AG08395 (cell line): ENCODE measurements at places on chromosomes 2 and 18.

DNA sequence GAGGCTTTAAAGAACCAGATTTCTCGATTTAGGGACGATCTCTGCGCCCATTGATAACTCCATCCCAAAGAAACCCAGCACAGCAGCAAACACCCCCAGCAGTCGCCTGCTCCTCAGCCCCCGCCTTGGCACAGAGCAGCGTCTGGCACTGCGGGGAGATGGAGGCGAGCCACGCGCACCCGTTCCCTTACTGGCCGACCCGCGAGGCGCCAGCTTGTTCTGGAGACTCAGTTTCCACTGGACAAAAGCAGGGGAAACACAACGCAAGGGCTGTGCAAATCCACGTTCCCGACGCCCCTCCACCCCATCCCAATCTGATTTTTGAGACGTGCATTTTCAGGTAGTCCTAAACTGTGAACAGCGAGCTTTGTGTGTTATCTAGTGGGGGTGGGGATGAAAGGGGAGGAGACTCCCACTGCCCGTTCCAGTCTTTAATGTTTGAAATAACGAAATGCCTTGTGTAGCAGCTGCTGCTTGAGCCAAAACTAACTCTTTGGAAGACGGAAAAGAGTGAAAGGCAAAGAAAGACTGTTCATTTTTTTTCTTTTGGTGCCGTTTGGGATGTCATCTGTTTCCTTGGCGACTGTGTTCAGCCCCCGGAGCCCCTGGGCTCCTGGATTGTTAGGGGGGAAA is 143.2 kb downstream of the MEIS1 start:
- DNase-seq: no peak

GRCh38 chr2:74599676-74600075 is 45.2 kb downstream of the DOK1 start:
- no peak for DNase-seq

- peak; percentile 55 for DNase-seq
Measured at GRCh38 chr2:181465676-181466375, 8.6 kb downstream of the ITGA4 start.

- peak; percentile 79 for DNase-seq
Measured at GRCh38 chr2:47360927-47361326, 42.0 kb upstream of the MSH2 start.

- no peak for DNase-seq
Measured at GRCh38 chr2:41947701-41948396, 100.0 kb upstream of the PKDCC start.

GRCh38 chr2:134372141-134372540 is 118.3 kb downstream of the MGAT5 start:
- DNase-seq: no peak

DNA sequence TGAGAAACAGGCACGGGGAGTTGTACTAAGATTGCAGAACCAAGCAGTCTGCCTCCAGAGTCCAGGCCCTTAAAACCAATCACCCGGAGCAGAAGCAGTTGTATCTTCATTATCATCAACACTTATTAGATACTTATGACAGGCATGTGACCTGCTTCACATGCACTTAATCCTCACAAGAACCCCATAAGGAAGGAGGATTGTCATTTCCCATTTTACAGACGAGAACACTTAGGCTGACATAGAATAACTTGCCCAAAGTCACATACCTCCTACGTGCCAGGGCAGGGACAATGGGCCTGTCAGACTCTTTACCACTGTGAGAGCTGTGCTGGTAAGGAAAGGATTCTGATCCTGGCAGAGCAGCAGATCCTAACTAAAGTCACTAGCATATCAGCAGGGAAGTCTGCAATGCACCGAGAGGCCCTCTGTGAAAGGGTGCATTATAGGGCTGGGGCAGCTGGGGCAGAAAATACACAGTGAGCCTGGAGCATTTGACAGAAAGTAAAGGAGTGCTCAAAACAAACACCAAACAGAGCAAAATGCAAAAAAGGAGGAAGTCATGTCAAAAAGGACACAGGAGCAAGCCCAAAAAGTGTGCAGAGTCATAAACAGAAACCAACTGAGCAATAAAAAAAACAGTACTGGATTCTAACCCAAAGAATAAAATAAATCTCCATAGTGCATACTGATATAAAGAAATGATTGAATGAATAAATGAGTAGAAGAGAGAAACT is 55.9 kb upstream of the SP3 start:
- DNase-seq: no peak

- no peak for DNase-seq
Measured at GRCh38 chr2:237051861-237052260, 33.8 kb upstream of the COPS8 start.

DNA sequence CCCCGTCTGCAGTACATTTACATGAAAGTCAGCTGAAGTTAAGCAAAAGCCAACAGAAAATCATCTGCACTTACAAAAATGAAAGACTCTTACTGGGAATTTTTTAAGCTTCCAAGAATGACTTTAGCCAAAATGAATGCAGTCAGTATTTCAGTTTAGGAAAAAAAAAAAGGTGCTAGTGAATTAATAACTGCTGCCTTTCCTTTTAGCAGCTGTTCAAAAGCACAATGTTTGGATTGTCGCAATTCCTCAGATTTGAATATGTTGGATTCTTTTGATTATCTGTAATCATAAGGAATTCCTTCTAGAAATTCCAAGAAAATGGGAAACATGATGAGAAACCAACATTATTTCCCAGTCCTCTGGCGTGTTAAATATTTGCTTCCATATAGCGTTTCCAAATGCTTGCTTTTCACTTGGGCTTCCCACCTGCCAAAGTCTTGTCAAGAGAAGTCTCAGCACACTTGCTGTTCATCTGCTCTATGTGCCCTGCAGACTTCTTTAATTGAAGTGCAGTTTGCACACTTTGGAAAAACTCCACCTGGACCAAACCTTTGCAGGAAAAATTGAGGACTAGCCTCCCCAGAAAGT is 653.0 kb upstream of the SLC39A10 start:
- no peak for DNase-seq

DNA sequence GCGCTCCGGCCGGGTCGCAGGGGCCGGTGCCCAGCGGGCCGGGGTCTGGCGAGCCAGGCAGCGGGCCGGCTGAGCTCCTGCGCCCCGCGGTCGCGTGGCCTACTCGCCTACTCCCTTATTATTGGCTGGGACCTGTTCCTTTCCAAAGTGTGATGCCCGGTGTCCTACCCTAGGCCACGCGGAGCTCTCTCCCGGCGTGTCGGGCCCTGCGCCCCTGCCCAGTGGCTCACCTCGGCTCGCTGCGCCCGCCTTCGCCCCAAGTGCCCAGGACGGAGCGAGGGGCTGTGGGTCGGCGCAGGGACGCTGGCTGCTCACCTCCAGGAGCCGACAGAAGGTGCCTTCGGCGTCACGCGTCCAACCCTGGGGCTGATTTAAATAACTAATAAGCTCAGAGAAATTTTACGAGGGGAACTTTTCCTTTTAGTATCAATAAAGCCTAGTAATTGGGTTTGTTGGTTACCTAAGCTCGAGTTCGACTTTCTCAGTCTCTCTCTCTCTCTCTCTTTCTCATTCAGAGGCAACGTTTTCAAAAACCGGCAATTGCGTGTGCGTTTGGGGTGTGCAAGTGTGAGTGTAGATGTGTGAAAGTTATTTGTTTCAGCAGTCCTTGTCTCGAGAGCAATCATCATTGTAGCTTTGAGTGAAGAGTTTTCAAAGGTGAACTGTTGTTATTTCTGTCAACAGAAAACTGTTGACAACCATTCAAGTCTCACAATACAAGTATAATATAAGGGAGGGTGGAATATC is 7.0 kb upstream of the SATB2 start:
- DNase-seq: no peak

GRCh38 chr2:104538077-104538476 is 315.8 kb upstream of the POU3F3 start:
- DNase-seq: no peak

- no peak for DNase-seq
Measured at GRCh38 chr2:173990245-173990644, 25.1 kb upstream of the SP3 start.

DNA sequence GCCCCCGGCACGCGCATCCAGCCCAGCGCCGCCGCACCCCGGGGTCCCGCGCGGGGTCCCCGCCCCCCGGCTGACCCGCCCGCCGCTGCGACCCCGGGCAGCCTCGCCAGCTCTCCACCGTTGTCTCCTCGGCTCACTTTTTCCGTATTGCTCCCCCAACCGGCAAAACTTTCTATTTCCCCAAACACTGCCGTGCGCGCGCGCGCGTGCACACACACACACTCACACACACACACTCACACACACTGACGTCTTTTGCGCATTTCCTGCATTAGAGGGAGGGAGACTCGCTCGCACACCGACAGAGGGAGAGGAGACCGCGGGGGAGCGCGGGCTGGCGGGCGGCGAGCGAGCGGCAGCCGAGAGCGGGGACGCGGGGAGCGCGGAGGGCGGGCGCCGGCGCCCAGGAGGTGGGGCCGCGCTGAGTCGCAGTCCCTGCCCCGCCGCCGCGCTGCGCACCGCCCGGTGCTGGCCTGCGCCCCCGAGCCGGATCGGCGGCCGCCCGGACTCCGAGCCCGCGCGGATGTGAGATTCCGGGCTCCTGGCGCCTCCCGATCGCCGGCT is 542 bp upstream of the PRKCE start:
- peak; percentile 90 for DNase-seq

DNA sequence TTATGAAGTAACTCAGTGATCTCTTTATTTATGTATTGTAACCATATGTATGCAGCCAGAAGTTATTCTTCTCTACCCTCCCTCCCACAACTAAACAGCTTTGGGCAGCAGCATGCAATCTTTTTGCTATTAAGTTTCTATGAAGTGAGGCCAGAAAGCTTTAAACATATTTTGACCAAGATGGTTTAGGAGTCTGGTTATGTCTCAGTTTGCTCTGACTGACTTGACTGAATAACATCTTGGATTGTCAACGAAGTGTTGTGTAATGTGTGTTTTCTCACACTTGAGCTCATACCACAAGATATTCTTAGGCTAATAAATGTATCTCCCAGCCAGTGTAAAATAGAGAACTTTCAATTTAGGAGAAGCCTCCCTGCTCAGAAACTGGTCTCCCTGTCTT is 104.3 kb downstream of the TTC27 start:
- DNase-seq: no peak

- DNase-seq: peak; percentile 49
Measured at GRCh38 chr2:69149631-69150215, 136.7 kb downstream of the ANTXR1 start.

DNA sequence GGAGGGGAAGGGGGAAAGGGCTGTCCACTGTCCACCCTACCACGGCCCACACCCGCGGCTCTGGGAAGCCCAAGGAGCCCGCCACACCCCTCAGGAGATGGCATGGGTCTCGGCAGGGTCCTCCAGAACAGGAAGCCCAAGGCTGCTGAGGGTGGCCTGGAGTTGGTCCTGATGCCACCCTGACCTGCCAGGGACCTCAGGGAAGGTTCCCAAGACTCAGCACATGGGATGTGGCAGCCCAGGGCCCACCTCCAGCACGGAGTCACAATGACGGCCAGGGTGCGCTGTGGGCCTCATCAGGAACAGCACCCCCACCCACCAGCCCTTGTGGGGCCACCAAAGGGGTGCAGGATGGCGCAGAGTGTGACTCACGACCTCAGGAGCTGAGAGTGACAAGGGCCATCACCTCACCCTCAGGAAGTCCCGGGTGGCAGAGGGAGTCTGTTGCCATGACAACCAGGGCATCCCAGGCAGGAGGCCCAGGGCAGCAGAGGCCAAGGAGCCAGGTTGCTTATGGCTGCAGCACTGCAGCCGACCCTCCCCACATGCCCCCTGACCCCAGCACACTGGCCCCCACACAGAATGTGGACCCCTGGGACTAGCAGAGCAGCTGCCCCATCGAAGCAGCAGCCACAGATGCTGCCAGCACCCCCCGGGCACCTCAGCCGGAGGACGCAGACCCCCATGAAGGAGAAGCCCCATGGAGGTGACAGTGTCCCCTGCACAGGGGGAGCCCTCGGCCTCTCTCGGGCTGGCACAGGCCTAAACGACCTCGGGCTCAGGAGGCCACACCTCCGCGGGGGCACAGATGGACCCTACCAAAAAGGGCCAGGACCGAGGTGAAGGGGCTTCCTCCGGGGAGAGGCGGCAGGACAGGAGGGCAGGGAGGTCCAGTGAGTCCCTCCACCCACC is 34.3 kb downstream of the KIF1A start:
- DNase-seq: no peak

- no peak for DNase-seq
Measured at GRCh38 chr18:70139138-70139537, 66.3 kb downstream of the RTTN start.

GRCh38 chr2:168365094-168365621 is 90.9 kb upstream of the CERS6 start:
- DNase-seq: no peak

DNA sequence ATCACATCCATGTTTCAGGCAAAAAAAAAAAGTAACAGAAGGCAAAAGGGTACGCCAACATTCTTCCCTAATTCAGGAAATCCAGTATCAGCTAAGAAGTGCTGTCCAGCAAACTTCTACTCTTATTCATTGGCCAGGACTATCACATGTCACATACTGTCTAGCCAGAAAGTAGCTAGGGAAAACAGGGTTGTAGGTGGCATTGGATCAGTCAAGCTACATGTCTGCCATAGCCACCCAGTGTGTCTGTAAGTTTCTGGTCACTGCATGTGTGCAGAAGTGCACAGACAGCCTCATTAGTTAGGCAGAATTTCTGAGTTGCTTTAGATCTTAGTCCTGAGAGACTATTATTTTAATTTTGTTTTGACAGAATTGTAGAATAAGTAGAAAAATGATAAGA is 465.3 kb upstream of the NRP2 start:
- no peak for DNase-seq

DNA sequence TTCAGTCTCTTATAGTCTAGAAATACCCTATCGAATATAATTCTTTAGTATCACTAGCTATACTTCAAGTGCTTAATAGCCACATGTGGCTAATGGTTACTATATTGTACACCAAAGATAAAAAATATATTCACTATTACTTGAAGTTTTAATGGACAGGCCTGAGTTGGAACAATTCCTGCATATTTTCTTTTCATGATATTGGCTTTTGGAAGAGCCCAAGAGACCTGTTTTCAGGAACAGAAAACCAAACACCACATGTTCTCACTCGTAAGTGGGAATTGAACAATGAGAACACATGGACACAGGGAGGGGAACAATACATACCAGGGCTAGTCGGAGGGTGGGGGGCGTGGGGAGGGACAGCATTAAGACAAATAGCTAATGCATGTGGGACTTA is 334.4 kb upstream of the TRIB2 start:
- DNase-seq: no peak

DNA sequence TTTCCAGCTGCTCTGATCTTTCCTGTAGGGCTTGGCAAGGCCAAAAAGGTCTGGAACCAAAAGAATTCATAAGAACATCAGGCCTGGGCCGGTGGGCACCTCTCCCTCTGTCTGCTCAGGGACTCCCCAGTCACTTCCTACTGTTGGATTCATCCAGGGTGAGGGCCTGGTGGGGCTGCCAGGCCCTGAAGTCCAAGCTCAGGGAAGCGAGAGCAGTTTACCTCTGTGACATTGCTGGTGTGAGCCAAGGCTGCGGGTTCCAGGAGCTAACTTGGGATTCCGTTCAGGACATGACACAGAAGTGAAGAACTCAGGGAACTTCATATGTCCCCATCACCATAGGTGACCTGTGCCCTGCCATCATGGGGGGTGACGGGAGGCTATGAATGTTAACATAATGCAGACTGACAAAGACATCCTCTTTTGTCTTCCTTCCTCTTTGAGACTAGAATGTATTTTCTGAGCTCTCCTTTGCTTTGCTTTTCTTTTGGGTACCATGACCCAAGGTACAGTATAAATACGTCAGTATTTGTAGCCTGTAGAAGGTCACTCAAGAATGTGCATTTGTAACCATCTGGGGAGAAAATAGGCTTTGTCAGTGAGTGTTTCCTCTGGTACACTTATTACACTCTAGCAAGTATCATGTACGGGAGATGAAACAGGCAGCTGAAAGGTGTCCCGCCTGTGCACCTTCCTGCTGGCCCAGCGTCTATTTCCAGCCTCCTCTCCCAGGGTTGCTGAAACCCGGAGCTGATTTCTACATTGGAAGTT is 130.5 kb upstream of the SLC1A4 start:
- DNase-seq: no peak

GRCh38 chr18:12159446-12159845 is 65.8 kb downstream of the ANKRD62 start:
- DNase-seq: no peak
